ENCODE measurements at places on chromosomes 6 and 20.

GRCh38 chr20:59845472-59845871 lies 88.0 kb downstream of the SYCP2 start:
- H3K27ac ChIP-seq: no peak overlapping the region
- no peaks in the 10 kb centered on the region for H3K4me1 ChIP-seq
- no peak overlapping the region for H3K4me3 ChIP-seq
- H3K27me3 ChIP-seq: peaks cover 6% of the 10 kb centered on the region

- H3K27ac ChIP-seq: no peak overlapping the region
- peaks cover 2% of the 10 kb centered on the region for H3K27me3 ChIP-seq
- no peaks in the 10 kb centered on the region for H3K36me3 ChIP-seq
- H3K4me3 ChIP-seq: no peak overlapping the region
- H3K4me1 ChIP-seq: no peaks in the 10 kb centered on the region
- no peak for DNase-seq
These were observed 49.0 kb downstream of the PTPRT start for GRCh38 chr20:43140726-43141125.

- no peak overlapping the region for H3K4me3 ChIP-seq
- H3K27ac ChIP-seq: peak overlapping the region; percentile 16
- no peaks in the 10 kb centered on the region for H3K27me3 ChIP-seq
- peaks cover 60% of the 10 kb centered on the region for H3K4me1 ChIP-seq
These were observed 17.1 kb downstream of the ELOVL5 start for GRCh38 chr6:53331678-53332077.

DNA sequence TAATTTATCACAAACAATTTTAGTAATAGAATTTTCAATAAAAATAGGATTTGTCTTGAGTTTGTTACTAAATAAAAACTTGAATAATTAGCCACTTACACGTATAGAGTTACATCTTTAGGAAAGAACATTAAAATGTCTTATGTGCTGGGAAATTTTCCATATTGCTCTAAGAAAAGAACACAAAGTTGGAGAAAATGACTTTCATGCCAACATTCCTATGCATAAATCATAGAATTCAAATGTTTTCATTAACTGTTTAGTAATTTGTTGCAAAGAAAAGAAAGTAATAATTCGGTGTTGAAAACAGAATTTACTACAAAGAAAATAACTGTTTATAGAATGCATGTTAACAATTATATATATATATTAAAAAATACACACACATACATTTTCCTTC lies 4.7 kb upstream of the TBC1D32 start:
- no peaks in the 10 kb centered on the region for H3K36me3 ChIP-seq
- no peaks in the 10 kb centered on the region for H3K27me3 ChIP-seq
- DNase-seq: no peak
- H3K4me1 ChIP-seq: peaks cover 2% of the 10 kb centered on the region
- no peak overlapping the region for H3K4me3 ChIP-seq
- H3K27ac ChIP-seq: no peak overlapping the region

GRCh38 chr20:42686057-42686456 lies 503.6 kb downstream of the PTPRT start:
- DNase-seq: no peak
- H3K4me3 ChIP-seq: no peak overlapping the region
- no peaks in the 10 kb centered on the region for H3K4me1 ChIP-seq
- no peaks in the 10 kb centered on the region for H3K27me3 ChIP-seq
- H3K36me3 ChIP-seq: no peaks in the 10 kb centered on the region

GRCh38 chr6:170572704-170573466 lies 11.6 kb downstream of the PDCD2 start:
- no peak overlapping the region for H3K27ac ChIP-seq
- H3K27me3 ChIP-seq: no peaks in the 10 kb centered on the region
- DNase-seq: no peak
- H3K4me3 ChIP-seq: no peak overlapping the region
- no peaks in the 10 kb centered on the region for H3K36me3 ChIP-seq

GRCh38 chr6:94862112-94862511 lies 715.2 kb upstream of the MANEA start:
- H3K4me3 ChIP-seq: no peak overlapping the region
- no peaks in the 10 kb centered on the region for H3K4me1 ChIP-seq
- H3K36me3 ChIP-seq: no peaks in the 10 kb centered on the region
- no peak overlapping the region for H3K27ac ChIP-seq
- DNase-seq: no peak

GRCh38 chr6:90369651-90370050 lies 73.0 kb upstream of the BACH2 start:
- H3K27ac ChIP-seq: peak overlapping the region; percentile 35
- no peaks in the 10 kb centered on the region for H3K27me3 ChIP-seq
- H3K4me1 ChIP-seq: peaks cover 4% of the 10 kb centered on the region
- H3K36me3 ChIP-seq: no peaks in the 10 kb centered on the region
- no peak for DNase-seq

DNA sequence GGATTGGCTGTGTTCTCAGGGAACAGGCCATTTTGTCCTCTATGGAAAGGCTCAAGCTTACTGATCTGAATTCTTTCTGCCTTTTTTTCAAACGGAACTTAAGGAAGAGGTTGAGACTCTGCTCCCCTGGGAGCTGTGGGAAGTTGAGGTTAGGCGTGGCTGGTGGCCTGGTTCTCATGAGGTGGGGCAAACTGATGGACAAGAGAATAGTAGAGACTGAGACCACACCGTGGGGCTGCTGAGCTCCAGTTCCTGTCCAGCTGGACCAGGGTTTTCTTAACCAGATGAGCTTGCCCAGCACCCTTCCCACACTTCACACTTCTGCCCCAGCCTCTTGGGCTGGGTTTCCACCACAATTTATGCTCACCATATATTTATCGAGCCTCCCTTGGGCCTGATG lies 6.1 kb downstream of the AP5S1 start:
- H3K4me1 ChIP-seq: no peaks in the 10 kb centered on the region
- no peak overlapping the region for H3K4me3 ChIP-seq
- no peaks in the 10 kb centered on the region for H3K27me3 ChIP-seq
- no peaks in the 10 kb centered on the region for H3K36me3 ChIP-seq
- no peak overlapping the region for H3K27ac ChIP-seq
- no peak for DNase-seq

GRCh38 chr6:148835920-148836441 lies 89.2 kb downstream of the UST start:
- H3K27ac ChIP-seq: no peak overlapping the region
- no peaks in the 10 kb centered on the region for H3K27me3 ChIP-seq
- H3K36me3 ChIP-seq: no peaks in the 10 kb centered on the region
- DNase-seq: no peak
- no peak overlapping the region for H3K4me3 ChIP-seq

- no peak for DNase-seq
- no peak overlapping the region for H3K4me3 ChIP-seq
- no peaks in the 10 kb centered on the region for H3K27me3 ChIP-seq
These were observed 78.3 kb downstream of the ZDHHC14 start for GRCh38 chr6:157459327-157459726.

DNA sequence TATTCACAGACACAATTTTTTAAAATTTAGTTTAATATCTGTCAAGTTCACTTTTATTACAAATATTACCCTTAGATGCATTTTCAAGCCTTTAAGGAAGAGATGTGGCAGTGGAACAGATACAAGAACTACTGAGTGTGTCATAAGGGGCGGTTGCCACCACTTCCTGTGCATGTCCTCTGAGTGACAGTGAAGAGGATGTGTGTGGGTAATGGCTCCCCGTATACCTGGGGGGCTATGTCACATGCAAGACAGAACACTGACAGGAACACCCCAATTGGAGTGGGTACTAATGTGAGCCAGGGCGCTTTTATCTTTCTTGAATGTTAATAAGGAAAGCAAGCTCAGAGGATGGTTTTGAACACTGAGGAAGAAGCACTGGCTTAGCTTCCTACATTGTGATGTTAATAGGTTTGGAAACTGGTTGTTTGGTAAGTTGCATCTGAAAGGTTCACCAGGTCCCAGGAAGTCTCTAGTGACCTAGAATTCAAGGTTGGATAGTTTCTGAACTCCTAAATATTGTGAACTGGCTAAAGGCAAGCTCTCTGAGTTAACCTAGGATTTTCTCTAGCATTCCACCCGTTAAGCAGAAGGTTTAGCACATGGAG lies 83.4 kb upstream of the ASF1A start:
- no peaks in the 10 kb centered on the region for H3K4me1 ChIP-seq
- no peak for DNase-seq
- H3K4me3 ChIP-seq: no peak overlapping the region

DNA sequence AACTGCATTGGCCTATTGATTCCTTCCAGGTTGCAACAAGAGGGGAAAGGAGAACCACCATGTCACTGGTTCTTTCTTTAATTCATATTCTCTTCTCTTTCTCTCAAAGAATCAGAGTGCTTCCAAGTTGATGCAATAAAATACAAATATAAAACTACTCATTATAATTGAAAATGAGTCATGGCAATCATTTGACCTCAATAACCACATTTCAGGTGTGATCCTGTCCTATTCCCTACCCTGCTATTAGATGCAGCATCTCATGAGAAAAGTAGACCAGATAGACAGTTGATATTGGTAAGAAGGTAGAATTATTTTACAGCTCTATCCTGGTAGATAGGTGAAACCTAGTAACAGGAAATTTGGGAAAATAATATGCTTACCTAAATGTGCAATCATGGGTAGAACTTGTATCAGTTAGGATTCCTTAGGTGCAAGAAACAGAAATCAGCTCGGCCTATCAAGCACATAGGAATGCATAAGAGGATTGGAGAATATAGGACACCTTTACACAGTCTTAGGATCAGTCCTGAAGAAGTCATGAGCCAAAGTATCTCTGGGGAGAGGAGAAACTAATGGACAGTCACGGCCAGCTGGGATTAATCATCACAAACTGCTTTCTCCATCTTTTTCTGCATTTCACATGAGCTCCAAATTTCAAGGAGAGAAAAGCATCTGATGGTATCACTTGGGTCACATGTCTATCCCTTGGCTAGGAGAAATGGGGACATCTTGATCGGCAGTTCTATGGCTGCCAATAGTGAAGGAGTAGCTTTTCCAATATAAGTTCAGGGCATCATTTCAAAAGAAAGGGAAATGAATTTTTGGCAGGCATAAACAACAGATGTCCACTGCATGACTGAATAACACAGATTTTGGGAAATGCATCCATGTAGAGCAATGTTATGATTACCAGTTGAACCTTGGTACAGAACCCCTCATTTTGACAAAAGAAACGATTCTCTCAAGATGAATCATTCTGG lies 19.3 kb upstream of the RNF146 start:
- H3K27ac ChIP-seq: no peak overlapping the region
- no peaks in the 10 kb centered on the region for H3K27me3 ChIP-seq
- no peak for DNase-seq

DNA sequence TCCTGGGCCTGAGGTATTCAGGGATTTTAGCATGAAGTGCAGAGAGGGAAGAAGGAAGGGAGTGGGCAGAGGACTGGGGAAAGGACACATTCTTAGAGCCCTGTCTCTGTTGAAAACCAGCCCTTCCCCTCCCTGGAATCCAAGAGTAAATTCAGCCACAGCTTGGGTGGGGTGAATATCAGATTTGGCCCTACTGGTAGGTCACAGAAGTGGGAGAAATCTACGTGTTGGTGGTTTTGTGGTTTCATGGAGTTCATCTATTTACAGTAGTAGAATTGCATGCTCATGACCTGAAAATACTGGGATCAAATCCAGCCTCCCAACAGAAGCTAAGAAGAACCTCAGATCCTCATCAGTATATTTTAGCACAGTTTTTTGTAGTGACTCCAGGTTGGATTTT lies 404.4 kb downstream of the BMP2 start:
- H3K4me1 ChIP-seq: no peaks in the 10 kb centered on the region
- H3K27ac ChIP-seq: no peak overlapping the region
- DNase-seq: no peak
- no peaks in the 10 kb centered on the region for H3K36me3 ChIP-seq
- no peaks in the 10 kb centered on the region for H3K27me3 ChIP-seq
- no peak overlapping the region for H3K4me3 ChIP-seq

DNA sequence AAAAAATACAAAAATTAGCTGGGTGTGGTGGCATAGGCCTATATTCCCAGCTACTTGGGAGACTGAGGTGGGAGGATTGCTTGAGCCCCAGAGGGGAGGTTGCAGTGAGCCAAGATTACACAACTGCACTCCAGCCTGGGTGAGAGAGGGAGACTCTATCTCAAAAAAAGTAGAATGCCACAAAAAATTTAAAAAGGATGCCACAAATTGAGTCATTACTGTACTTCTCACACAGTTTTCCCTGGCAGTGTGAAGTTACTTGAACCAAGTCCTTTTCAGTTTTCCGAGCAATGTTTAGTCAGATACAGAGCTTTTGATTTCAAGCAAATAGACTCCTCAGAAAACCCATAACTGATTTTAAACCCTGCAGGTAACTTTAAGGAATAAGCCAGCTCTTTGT lies 53.3 kb downstream of the TNFRSF21 start:
- no peak overlapping the region for H3K27ac ChIP-seq
- no peaks in the 10 kb centered on the region for H3K36me3 ChIP-seq
- DNase-seq: no peak
- no peaks in the 10 kb centered on the region for H3K27me3 ChIP-seq

- H3K36me3 ChIP-seq: no peaks in the 10 kb centered on the region
- no peaks in the 10 kb centered on the region for H3K4me1 ChIP-seq
- H3K27me3 ChIP-seq: no peaks in the 10 kb centered on the region
- H3K27ac ChIP-seq: no peak overlapping the region
- no peak overlapping the region for H3K4me3 ChIP-seq
- DNase-seq: no peak
These were observed 139.1 kb upstream of the POU3F2 start for GRCh38 chr6:98695091-98695801.

- H3K4me3 ChIP-seq: no peak overlapping the region
- no peak overlapping the region for H3K27ac ChIP-seq
- no peaks in the 10 kb centered on the region for H3K36me3 ChIP-seq
- H3K4me1 ChIP-seq: no peaks in the 10 kb centered on the region
These were observed 349.3 kb downstream of the SOX4 start for GRCh38 chr6:21942897-21943296.

GRCh38 chr6:112145080-112145573 lies 57.7 kb downstream of the FAM229B start:
- H3K27ac ChIP-seq: no peak overlapping the region
- no peaks in the 10 kb centered on the region for H3K36me3 ChIP-seq
- H3K4me3 ChIP-seq: no peak overlapping the region
- H3K4me1 ChIP-seq: no peaks in the 10 kb centered on the region
- no peak for DNase-seq

- no peak for DNase-seq
- H3K4me3 ChIP-seq: no peak overlapping the region
- H3K27me3 ChIP-seq: no peaks in the 10 kb centered on the region
- H3K27ac ChIP-seq: no peak overlapping the region
These were observed 6.4 kb downstream of the DLK2 start for GRCh38 chr6:43448916-43449315.

DNA sequence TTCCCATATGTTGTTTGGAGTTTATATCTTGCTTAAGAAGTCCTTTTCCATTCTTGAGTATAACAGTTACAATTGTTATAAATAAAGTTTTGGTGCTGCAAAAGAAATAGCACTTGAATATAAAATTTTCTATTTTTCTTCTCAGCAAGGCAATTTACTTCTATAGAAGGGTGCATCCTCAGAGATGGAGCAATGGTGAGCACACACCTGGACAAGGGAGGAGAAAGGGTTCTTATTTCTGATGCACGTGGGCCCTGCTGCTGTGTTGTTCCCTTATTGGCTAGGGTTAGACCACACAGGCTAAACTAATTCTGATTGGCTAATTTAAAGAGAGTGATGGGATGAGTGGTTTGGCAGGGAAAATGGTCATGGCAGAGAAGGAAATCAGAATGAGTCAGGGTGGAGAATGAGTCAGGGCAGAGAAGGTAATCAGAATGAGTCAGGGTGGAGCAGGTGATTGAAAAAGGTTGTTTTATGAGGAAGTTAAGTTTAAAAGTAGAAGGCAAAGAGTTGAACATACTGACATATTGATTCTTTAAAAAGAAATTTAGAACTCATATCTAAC lies 38.0 kb downstream of the CST8 start:
- H3K27me3 ChIP-seq: no peaks in the 10 kb centered on the region
- H3K27ac ChIP-seq: no peak overlapping the region

All from adrenal gland (tissue), 19 donors.